ENCODE measurements at places on chromosomes 11 and 22.

DNA sequence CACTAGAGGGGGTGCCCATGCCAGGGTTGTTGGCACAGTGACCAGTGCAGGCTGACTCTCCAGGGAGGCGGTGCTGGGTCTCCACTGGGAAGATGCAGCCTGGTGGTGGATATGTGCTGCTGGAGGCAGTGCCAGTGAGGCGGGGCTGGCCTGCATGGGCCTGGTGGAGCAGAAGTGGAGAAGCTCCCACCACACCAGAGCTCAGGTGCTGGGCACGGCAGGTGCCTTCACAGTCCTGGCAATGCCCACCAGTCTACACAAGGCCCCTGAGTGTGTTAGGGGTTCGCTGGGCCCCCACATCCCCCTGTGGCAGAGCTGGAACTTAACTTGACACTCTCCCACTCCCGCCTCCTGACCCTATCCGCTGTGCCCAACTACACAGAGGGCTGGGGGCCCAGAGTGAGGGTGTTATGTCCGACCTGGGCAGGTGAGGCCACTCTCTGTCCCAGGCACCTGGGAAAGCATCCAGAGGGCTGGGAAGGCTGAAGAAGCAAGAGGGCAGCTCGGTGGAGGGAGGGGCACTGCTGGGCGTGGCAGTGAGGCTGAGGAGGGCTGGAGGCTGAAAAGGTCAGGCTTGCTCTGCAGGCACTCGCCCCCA lies 102.4 kb upstream of the B3GAT1 start:
- DNase-seq: no peak

DNA sequence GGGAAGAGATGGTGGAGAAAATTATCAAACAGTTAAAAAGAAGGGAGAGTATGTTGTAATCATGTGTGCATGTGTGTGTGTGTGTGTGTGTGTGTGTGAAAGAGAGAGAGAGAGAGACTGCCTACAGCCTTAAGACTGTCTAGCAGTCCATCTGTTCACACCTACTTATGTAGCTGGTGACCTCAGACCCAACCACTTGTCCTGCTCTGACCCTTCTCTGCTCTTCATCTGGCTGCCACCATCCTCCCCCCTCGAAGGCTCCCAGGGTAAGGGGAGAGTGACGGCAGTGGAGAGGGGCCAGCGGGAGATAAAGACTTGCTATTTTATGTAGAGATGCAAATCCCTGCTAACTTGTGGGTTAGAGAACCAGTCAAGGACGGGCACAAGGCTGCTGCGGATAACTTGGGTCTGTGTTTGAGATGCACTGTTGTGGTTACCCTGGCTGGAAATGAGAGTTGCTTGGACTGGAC lies 24.9 kb upstream of the GRAMD1B start:
- no peak for DNase-seq

DNA sequence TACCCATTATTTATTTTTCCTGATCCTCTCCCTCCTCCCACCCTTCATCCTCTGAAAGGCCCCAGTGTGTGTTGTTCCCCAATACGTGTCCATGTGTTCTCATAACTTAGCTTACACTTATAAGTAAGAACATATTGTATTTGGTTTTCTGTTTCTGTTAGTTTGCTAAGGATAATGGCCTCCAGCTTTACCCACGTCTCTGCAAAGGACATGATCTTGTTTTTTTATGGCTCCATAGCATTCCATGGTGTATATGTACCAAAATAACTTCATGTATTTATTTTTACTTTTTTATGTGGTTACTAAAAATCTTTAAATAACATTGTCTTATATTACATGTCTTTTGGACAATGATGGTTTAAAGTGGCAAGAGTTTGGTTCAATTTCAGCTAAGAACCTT lies 15.2 kb downstream of the PDGFD start:
- DNase-seq: no peak

DNA sequence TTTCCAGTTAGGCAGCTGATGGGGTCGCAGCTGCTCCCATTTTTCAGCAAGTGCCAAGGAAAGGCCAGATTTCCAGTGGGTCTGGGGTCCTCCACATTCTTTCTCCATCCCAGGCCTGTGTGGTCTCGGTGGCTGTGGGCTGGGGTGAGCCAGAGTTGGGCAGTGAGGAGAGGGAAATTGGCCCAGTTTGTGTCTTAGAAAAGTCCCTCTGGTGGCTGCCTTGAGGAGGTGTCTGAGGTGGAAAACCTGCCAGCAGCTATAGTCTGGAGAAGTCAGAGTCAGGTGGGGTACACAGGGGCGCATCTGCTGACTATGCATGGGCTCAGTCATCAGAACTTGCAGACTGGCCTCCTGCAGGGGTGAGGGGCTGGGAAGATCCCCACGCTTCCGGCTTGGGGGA lies 30.5 kb downstream of the MRGPRD start:
- no peak for DNase-seq

DNA sequence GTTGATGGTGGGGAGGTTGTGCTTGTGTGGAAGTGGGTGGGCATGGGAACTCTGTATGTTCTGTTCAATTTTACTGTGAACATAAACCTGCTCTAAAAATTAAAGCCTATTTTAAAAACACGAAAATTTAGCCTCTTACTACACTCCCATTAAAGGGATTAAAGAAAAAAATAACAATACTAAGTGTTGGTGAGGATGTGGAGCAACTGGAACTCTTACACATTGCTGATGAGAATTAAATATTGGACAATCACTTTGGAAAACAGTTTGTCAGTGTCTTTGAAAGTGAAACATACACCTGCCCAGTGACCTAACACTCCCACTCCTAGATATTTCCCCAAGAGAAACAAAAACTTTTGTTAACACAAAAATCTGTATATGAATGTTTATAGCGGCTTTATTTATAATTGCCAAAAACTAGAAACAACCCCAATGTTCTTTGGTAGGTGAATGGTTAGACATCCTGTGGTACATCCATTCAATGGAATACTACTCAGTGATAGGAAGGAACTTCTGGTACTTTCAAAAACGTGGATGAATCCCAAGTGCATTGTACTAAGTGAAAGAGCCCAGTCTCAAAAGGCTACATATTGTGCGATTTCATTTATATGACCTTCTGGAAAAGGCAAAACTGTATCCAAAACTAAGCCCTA lies 23.5 kb downstream of the LRRC32 start:
- no peak for DNase-seq

DNA sequence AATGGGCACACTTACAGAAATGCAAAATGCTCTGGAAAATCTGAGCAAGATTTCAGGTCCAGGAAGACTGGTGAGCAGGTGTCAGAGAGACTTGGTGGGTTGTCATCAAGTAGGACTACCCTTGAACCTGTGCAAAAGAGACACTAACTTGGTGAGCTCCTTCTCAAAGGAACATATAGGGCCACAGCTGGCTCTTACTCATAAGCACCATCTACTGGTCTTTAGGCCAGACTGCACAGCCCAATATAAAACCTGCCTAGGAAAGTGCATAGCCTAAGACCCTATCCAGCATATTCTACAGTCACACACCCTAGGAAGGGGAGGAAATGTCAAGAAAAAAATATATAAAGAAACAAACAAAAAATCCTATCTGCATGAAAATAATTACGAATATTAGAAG lies 18.2 kb upstream of the OR10W1 start:
- DNase-seq: no peak

- no peak for DNase-seq
Measured at GRCh38 chr11:59545179-59546020, 34.1 kb downstream of the OR4D9 start.

GRCh38 chr11:133977067-133977677 lies 20.4 kb upstream of the IGSF9B start:
- no peak for DNase-seq

- DNase-seq: no peak
Measured at GRCh38 chr11:4704790-4705334, 278 bp downstream of the MMP26 start.

- no peak for DNase-seq
Measured at GRCh38 chr22:46457502-46458488, 79.6 kb downstream of the CELSR1 start.

DNA sequence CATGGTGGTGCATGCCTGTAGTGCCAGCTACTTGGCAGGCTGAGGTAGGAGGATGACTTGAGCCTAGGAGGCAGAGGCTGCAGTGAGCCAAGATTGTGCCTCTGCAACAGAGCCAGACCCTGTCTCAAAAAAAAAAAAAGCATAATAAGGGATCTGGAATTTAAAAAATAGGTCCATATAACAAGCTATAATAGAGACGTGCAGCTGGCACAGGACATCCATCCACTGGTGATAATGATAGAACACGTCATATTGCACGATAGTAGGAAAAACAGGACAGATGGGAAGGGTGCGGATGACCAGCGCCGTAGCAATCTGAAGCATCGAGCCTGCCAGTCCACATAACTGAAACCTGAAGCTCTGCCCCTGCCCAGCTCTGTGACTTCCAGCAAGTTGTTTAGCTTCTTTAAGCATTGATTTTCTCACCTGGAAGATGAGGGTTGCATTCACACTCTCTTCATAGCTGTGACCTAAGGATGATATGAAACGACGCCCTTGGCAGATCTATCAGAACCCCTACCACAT lies 60.3 kb upstream of the PRODH start:
- DNase-seq: no peak

DNA sequence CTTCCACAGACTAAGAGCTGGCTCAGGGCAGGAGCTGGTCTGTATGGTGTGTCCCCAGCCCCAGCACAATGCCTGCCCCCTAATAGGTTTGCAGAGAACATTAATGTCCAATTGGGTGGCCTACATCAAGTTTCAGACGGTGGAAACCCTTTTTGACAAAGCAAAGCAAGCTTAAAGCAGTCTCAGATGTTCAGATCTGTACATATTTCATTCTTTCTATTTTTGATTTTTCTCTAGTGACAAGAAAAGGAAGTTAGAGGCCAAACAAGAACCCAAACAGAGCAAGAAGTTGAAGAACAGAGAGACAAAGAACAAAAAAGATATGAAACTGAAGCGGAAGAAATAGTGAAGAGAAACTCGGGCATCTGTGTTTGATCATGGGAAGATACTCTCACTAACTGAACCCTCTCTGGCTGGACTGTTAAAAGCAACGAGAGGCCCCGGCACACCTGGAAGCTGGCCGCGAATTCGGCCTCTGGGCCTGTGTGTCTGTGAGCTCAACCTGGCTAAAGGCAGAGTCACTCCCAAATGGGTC lies 40.5 kb downstream of the NAT10 start:
- no peak for DNase-seq

DNA sequence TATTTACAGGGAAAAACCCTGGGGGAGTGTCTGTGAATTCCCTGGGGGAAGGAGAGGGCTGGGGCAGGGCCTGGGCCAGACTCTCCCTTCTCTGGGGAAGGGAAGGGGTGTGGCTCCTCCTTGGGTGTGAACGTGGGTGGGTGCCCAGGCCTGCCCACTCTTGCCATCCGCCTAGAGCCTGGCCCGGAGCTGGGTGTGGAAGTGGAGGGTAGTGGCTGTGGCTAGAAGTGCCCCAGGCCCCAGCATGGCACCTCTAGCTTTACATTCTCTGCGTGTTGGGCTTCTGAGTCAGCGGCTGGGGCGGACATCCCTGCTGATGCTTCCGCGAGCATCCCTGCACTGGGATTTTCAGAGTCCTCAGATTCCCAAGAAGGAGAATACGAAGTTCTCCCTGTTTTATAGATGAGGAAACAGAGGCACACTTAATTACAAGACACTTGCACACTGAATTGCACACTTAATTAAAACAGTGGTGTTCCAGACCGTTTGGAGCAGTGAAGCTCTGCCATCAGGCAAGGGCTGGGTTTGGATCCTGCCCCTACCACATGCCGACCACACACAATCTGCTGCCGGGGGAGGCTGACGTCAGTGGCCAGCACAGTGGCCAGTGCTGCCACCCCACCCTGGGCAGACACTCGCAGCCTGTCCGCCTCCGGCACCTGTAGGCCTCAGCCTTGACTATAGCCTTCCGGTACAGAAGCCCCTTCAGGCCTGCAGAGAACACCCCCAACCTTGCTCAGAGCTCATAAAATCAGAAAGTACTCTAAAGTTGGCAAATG lies 7.6 kb downstream of the BAD start:
- no peak for DNase-seq

- DNase-seq: no peak
Measured at GRCh38 chr11:100188137-100188783, 498.8 kb upstream of the ARHGAP42 start.

GRCh38 chr11:66073669-66074068 lies 3.6 kb downstream of the PACS1 start:
- DNase-seq: no peak

DNA sequence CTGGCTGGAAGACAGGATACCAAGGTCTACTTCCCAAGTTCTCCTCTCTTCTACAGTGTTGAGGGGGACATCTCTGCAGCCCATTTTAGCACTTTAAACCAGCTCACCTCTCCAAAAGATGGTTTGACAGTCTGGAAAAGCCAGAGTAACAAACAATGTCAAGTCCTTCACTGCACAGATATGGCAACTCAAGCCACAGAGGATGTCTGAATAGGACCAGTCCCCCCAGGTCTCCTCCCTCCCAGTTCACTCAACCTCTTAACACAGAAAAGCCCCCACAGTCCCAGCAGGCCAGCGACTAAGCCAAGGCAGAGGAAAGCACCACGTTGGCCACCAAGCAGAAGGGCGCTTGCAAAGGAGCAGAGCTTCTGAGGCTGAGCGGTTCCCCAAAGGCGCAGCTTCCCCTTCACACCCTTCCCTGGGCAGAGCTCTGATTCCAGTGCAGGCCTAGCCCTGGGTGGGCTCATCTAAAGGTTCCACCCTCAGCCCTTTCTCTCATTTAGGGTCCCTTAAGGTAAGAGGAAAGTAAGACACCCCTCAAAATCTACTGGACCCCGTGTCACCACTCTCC lies 62.7 kb downstream of the PAK1 start:
- no peak for DNase-seq

DNA sequence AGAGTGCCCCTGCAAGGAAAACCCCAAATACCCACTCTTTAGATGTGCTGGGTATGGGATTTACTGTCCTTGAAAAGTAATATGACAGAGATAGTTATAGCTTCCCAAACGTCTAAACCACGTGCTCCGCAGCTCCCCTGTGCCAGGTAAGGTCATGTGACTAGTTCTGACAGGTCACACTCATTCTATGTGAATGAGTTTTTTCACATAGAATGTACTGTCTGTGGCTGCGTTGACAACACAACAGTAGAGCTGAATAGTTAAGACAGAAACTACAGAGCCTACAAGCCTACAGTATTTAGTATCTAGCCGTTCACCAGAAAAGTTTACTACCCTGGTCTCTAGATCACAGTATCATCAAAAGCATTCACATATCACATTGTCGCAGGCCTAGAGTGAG lies 236.2 kb downstream of the ETS1 start:
- DNase-seq: no peak

DNA sequence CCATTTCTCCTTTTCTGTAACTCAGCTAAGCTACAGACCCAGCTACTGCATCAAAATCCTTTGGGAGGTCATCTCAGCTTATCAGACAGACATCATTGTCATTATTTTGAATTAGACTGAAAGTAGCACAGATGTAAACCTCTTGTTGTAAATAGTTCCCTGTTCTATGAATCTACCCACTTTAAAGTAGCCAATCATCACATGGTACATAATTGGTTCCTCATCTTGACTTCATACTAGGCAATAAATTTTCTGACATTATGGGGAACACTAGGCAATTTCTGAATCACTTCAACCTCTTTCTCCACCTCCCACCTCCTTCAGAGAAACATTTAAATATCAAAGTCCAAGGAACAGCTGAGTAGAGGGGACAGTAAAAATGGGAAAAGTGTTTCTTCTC lies 47.9 kb downstream of the MPPED2 start:
- no peak for DNase-seq

GRCh38 chr11:128315933-128316332 lies 271.4 kb downstream of the ETS1 start:
- DNase-seq: no peak

GRCh38 chr22:27267145-27267544 lies 534.4 kb downstream of the MN1 start:
- DNase-seq: no peak

- DNase-seq: no peak
Measured at GRCh38 chr11:13166036-13166435, 111.6 kb upstream of the BMAL1 start.

All from stimulated activated CD4-positive, alpha-beta T cell treated with anti-CD3 and anti-CD28 coated beads, Interleukin-15, amount 100 ng/mL, for 1 hour (primary cell).